ENCODE measurements at places on chromosomes 6 and 20. TPM values are rescaled to one million over a fixed set of nuclear protein-coding genes. Genes with fewer than 3 reads are reported as not detected.
A peak's percentile ranks its signal among the peaks of the same experiment; 100 is the strongest.

ENPP3 gene
- total RNA-seq: 0.39 TPM

RAET1E gene
- total RNA-seq: not detected

E2F1 gene
- 4.4 TPM for total RNA-seq

MAP1LC3A gene
- 127 TPM for total RNA-seq

OR2H1 gene
- total RNA-seq: not detected

COL19A1 gene
- total RNA-seq: 15.6 TPM

BMP6 gene
- 5.8 TPM for total RNA-seq

ABT1 gene
- total RNA-seq: 18.1 TPM

CST1 gene
- total RNA-seq: not detected

DNA sequence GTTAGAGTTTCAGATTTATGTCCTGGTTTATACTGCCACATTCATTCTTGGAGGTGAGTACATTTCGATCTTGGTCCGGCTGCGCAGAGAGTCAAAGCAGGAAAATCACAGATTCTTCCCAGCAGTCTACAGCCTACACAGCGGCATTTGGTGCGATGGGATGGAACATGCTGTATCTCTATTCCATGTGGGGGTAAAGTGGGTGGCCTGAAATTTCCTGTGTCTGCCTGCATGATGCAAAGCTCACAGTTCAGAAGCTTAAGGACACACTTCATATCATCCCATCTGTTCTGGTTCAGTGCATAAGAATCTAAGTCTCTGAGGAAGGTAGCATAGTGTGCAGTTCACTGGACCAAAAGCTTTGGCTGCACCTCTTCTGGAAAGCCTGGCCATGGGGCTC lies at the start of gene DEFB127:
TSS of gene DEFB127 (plus strand) at position 301 of the 400 bp plus-strand sequence. CDS start at position 392, 91 bp downstream.
- ATAC-seq: no peak

DNA sequence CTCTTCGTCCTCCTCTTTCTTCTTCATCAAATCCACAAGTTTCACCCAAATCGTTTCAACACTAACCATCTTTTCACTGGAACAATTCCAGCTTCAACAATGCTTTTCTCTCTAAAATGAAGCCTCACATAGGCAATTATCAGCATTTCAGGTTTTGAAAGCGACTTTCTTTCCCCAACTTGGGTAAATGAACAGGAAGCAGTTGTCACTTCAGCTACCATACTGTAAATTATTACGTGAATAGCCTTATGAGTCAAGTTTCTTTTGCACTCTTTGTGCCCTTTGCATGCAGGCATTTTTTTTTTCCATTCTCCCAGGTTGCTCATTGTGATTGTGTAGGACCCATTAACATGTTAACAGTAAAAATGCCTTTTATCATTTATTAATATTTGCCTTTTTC lies 121.7 kb upstream of the BTBD3 start:
- no peak for ATAC-seq

GRCh38 chr20:10078403-10078802 lies 43.6 kb downstream of the ANKEF1 start:
- no peak for ATAC-seq

DNA sequence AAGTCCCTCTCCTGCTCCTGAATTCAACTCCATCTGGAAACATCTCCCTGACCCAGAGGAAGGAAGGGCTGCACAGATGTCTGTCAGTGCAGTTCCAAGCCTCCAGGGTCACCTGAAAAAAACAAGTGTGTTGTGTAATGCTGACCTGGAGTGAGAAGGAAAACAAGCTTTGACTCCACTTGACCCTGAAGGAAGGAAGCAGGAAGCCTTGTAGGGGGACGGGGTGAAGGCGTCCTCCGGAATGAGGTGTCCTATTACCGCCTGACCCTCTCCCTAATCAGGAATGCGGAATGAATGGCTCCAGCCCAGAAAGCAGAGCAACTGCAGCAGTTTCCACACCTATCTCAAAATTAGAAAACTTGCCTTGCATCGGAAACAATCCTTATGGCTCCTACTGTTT lies 13.9 kb upstream of the ADGRF5 start:
- ATAC-seq: no peak

DNA sequence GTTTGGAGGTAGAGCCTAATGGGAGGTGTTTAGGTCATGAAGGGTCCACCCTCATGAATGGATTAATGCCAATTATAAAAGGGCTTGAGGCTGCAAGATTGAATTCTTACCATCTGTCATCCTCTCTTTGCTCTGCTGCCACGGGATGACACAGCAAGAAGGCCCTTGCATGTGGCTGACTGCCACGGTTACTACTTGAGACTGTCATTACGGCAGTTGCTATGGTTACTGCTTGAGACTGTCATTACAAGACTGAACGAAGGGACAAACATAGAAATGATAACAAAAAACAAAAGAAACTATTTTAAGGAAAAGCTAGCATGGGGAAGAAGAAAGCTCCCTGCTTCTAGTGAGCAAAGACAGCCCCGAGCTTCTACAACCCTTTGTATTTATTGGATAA lies 715.0 kb downstream of the TFAP2A start:
- ATAC-seq: no peak

GRCh38 chr6:7542065-7542873 lies 798 bp downstream of the DSP start:
- peak; percentile 32 for ATAC-seq

DNA sequence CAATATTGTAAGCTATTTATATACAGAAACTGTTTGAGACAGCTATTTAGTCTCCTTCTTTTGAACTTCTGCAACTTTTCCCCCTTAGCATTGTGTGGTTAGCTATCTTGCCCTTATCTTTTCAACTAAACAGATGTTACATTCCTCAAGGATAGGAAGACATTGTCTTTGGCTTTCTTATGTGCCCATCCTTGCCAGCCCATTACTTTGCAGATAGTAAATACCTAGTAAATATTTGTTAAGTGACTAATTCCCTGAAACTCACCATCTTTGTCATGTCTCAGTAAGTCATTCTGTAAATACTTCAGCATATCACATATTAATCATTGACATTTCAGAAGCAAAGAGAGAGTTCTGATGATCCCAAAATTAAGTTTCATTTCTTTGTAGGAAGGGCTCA lies 69.1 kb upstream of the FLRT3 start:
- ATAC-seq: no peak

DNA sequence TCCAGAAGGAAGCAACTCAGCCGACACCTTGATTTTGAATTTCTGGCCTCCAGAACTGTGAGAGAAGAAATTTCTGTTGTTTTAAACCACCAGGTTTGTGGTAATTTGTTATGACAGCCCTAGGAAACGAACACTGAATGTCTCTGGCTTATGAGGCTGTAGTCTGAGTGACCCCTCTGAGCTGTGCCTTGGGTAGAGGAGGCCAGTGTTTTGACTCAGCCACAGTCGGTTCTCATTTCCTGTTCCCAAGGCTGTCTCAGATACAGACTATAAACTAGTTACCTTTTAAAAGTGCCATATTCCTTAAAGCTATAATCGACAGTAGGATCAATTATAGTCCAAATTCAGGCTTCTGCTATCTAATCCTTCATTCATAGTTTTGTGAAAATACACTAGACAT lies 391.2 kb upstream of the MAP3K7 start:
- ATAC-seq: no peak

DNA sequence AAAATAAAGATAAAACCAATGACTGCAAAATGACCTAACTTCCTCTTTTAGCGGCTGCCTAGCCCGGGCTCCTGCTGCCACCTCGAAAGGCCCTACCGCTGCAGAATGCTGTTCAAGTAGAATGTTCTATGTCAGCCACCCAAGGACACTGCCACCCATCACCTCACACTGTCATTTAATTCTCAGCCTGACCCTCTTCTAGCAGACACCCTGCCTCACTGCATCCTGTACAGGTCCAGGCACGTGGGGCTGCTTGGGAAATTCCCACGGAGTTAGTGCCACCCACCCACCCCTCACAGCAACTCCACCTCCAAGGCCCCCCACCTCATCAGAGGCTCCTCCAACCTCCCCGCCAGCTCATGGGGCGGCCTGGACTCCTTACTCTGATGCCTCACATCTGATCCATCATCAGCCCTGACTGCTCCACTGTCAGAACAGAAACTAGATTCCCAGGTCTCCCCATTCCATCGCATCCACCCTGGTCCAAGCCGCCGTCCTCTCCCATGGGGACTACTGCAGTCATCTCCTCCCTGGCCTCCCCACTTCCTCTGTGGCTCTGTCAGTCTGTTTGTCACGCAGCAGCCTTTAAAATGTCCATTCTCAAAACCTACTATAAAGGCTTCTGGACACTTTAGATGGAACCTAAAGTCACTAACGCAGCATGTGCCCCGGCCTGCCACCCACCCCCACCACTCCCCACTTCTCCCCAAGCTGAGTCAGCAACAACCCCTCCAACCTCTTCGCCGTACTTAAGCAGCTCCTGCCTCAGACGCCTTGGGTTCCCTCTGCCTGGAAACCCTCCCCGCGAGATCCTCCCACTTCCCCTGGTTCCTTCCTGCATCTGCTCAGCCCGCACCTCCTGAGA lies 17.0 kb downstream of the NFATC2 start:
- ATAC-seq: peak; percentile 37

DNA sequence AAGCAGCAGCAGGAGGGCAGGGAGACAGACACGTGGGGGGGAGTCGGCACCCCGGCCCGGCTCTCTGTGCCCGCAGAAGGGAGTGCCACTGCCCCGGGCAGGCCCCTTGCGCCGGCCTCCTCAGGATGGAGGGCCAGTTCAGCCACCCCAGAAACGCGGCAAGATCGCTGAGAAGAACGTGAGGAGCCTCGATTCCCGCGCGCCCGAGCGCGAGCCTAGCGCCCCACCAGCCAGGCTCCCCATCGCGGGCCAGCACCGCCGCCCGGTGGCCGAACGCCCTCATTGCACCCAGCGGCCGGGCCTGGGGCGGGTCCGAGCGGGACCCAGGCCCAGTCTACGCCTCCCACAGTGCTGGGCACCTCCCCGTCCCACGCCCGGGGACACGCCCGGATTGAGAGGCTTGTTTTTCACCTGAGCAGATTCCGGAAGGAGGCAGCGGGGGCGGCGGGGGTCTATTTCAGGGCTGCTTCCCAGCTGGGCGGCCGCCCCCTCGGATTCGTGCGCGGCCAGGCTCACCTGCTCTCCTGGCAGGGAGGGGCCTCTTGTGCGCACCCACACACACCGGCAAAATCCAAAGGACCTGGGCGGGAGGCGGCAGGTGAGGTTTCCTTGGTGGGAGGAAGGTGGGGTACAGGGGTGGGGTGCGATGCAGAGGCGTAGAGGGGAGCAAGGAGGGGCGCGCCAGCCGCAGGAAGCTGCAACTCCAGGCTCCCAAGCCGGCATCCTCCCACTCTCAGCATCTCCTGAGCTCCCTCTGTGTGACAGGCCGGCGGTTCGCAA lies 9.0 kb upstream of the GRM4 start:
- peak; percentile 48 for ATAC-seq

- no peak for ATAC-seq
Observed at GRCh38 chr6:37704066-37704465, 6.4 kb upstream of the MDGA1 start.

DNA sequence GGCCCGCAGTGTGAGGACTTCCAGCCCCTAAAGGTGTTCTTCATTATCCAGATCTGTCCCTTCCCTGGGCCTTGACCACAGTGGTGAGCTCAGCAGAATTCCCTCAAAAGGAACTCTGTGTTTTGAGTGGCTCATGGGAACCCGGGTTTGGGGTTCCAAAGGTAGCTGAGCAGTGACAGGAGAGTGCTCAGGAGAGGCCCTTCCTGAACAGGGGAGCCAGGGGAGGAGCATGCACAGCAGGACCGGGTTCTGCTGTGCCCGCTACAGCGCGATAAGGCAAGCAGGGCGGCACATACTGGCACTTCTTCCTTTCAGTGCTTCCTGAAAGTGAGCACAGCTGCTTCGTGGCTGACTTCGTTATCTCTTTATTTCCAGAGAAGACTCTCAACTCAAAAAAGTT lies 88.3 kb downstream of the SSR1 start:
- ATAC-seq: no peak

DNA sequence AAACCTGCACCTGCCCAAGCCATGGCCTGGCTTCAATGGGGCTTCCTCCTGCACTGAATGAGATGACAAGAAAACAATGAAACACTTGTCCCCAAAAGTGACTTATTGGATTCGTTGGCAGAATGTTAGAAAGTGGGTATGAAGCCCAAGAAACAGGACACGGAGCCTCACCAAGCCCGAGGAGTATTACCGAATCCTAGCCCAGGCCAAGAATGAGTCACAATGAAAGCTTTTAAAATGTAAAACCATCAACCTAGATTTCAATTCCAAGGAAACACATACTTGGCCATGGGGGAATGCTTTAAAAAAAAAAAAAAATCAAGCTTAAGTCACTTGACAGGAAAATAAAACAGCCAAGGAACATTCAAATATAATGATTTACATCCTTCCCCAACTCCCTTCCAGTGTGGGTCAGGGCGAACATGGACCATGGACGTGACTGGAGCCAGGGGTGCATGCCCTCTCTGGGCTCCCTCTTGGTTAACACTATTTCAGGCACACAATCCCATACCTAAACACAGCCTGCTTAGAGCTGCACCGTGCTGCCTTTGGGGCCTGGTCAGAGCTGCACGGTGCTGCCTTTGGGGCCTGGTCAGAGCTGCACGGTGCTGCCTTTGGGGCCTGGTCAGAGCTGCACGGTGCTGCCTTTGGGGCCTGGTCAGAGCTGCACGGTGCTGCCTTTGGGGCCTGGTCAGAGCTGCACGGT lies 3.1 kb upstream of the STX16 start:
- peak; percentile 62 for ATAC-seq

DNA sequence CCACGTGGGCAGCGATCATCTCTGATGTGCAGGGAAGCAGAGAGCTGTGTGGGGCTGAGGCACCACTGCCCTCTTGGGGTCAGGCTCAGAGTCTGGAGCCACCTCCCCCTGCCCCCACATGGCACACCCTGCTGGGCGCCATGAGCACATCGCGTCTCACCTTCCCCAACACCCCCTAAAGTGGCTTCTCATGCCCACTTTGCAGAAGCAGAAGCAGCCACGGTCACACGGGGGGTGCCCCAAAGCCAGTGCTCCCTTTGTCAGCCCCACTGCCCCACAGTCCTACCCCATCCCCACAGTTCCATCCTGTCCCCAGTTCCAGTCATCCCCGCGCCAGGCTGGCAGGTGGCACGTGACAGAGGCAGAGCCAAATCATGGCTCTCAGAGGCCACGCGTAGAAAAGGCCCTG lies 19.5 kb downstream of the SDCBP2 start:
- ATAC-seq: no peak

- peak; percentile 27 for ATAC-seq
Observed at GRCh38 chr6:140572129-140572528, 1197.7 kb upstream of the CITED2 start.

DNA sequence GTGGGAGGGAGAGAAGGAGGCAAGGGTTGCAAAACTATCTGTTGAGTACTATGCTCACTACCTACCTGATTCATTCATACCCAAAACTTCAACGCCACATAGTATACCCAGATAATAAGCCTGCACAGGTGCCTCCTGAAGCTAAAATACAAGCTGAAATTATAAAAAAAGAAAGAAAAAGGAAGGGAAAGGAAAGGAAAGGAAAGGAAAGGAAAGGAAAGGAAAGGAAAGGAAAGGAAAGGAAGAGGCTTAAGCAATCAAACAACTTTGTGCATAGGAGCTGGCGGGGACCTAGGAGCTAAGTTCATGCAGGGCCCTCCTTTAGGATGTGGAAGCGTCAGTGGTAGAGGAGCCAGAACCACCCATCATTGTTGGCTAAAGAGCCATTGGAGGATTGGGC lies 108.9 kb upstream of the SYNDIG1 start:
- no peak for ATAC-seq

DNA sequence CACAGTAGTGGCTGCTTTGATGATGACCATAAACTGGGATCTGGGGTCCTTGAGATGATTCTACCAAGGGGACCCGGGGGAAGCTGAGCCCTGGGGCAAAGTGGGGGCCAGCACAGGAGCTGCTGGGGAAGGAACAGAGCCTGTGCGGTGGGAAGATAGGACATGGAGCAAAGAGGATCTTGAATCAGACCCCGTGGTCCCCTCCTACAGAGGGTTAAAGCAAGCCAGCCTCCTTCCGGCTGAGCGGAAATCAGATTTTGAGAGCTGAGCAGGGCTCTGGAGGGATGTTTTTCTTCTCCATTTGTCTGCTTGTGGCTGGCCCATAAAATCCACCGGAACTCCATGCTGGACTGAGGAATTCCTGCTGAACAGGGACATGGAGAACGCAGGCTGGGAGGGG lies 10.1 kb upstream of the TCF15 start:
- no peak for ATAC-seq
